ENCODE measurements at places on chromosomes 4 and X. TPM values are rescaled to one million over a fixed set of nuclear protein-coding genes. Genes with fewer than 3 reads are reported as not detected.

GRCh38 chr4:79338148-79338547 lies 12.3 kb upstream of the NAA11 start:
- no peaks in the 10 kb centered on the region for H3K36me3 ChIP-seq
- H3K4me1 ChIP-seq: no peaks in the 10 kb centered on the region
- DNase-seq: no peak
- no peaks in the 10 kb centered on the region for H3K27me3 ChIP-seq

- no peaks in the 10 kb centered on the region for H3K27me3 ChIP-seq
- H3K36me3 ChIP-seq: no peaks in the 10 kb centered on the region
- DNase-seq: no peak
- H3K4me1 ChIP-seq: 0 out of 2 replicates have a peak, but pooled peaks cover 3% of the 10 kb centered on the region
- H3K27ac ChIP-seq: no peak overlapping the region
Observed at GRCh38 chrX:153488231-153488914, 6.4 kb upstream of the BGN start.

DNA sequence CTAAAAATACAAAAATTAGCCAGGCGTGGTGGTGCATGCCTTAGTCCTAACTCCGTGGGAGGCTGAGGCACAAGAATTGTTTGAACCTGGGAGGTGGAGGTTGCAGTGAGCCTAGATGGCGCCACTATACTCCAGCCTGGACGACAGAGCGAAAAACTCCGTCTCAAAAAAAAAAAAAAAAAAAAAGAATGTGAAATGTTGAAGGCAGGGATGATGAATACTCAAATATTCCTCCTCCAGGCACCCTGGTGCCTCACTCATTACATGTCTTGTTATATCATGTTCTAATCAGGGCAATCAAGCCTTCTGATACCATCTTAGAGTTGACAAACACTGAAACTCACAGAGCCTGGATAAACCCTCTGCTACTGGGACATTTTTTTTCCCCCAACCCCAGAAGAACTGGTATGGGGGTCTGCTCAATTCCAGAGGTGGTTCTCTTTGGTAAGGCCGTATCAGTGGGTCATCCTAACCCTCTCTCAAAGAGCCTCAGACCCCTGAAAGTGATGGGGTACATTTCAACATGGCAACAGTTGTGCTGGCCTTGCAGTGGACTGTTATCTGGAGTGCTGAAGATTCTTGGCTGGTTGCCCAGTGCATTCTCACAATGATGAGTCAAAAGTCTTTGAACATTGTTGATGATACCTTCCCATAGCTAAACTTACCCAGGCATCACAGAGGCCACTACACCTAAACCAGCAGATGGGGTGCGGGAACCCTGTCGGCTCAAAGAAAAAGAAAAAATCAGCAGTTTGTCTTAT lies 2.4 kb upstream of the SH3KBP1 start:
- no peak overlapping the region for H3K4me3 ChIP-seq
- H3K4me1 ChIP-seq: peaks cover 17% of the 10 kb centered on the region
- H3K27me3 ChIP-seq: no peaks in the 10 kb centered on the region
- peak; percentile 52 for DNase-seq
- H3K36me3 ChIP-seq: peaks cover 3% of the 10 kb centered on the region
- H3K27ac ChIP-seq: no peak overlapping the region

- DNase-seq: no peak
- no peaks in the 10 kb centered on the region for H3K36me3 ChIP-seq
- H3K4me3 ChIP-seq: no peak overlapping the region
- no peak overlapping the region for H3K27ac ChIP-seq
- H3K27me3 ChIP-seq: no peaks in the 10 kb centered on the region
- no peaks in the 10 kb centered on the region for H3K4me1 ChIP-seq
Observed at GRCh38 chrX:1163231-1163630, 49.2 kb downstream of the CRLF2 start.

DNA sequence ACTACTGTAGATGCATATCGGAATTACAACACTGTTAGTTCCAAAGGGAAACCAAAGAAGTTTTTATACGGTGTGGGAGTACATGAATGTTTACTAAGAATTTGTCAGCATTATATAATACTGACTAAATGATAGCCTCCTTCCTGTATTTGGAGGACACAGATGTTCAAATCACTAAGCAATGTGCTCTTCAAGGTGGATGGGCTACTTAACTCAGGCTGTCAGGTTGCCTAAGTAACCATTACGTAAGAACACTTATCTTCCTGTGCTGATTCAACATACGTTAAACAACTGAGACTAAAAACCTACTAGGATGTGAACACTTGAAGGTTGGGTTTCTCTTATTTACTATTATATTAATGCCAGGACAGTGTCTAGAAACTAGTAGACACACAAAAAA lies 81.9 kb upstream of the HPGD start:
- no peaks in the 10 kb centered on the region for H3K4me1 ChIP-seq
- H3K4me3 ChIP-seq: no peak overlapping the region
- no peak overlapping the region for H3K27ac ChIP-seq
- H3K27me3 ChIP-seq: no peaks in the 10 kb centered on the region

DNA sequence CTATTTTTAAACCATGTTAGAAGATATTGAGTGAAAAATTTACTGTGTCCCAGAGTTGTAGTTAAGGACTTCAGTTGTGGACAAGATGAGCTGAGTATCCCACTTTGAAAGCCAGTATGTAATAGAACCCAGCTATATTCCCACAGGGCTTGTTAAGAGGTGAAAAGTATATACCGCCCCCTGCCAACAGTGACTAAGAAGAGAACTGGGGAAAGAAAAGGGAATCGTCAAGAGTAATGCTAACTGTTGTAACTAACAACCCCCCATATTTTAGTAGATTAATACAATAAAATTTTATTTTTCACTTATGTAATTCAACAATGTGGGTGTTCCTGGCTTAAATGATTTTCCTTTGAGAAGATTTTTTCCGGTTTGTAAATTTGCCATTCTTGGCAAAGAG lies 250.4 kb upstream of the GIMD1 start:
- H3K4me3 ChIP-seq: no peak overlapping the region
- no peaks in the 10 kb centered on the region for H3K36me3 ChIP-seq
- H3K27me3 ChIP-seq: no peaks in the 10 kb centered on the region
- peaks cover 24% of the 10 kb centered on the region for H3K4me1 ChIP-seq

GRCh38 chr4:173878701-173879100 lies 348.7 kb upstream of the HAND2 start:
- no peaks in the 10 kb centered on the region for H3K36me3 ChIP-seq
- H3K4me1 ChIP-seq: no peaks in the 10 kb centered on the region
- no peak for DNase-seq
- no peak overlapping the region for H3K27ac ChIP-seq
- H3K27me3 ChIP-seq: peaks cover 8% of the 10 kb centered on the region
- no peak overlapping the region for H3K4me3 ChIP-seq

GRCh38 chr4:1538941-1539772 lies 132.9 kb upstream of the NKX1-1 start:
- no peak for DNase-seq
- peaks cover under 1% of the 10 kb centered on the region for H3K27me3 ChIP-seq
- H3K4me3 ChIP-seq: no peak overlapping the region

GRCh38 chr4:170008371-170008770 lies 17.8 kb downstream of the MFAP3L start:
- H3K36me3 ChIP-seq: no peaks in the 10 kb centered on the region
- no peak overlapping the region for H3K27ac ChIP-seq
- H3K27me3 ChIP-seq: no peaks in the 10 kb centered on the region
- H3K4me3 ChIP-seq: no peak overlapping the region

- no peaks in the 10 kb centered on the region for H3K27me3 ChIP-seq
- H3K27ac ChIP-seq: no peak overlapping the region
- no peaks in the 10 kb centered on the region for H3K4me1 ChIP-seq
- DNase-seq: no peak
- H3K36me3 ChIP-seq: no peaks in the 10 kb centered on the region
Observed at GRCh38 chr4:120557372-120557771, 365.2 kb downstream of the PRDM5 start.

- H3K27ac ChIP-seq: no peak overlapping the region
- no peaks in the 10 kb centered on the region for H3K4me1 ChIP-seq
- no peak for DNase-seq
- no peak overlapping the region for H3K4me3 ChIP-seq
Observed at GRCh38 chrX:133888984-133889383, 96.4 kb downstream of the GPC3 start.

DNA sequence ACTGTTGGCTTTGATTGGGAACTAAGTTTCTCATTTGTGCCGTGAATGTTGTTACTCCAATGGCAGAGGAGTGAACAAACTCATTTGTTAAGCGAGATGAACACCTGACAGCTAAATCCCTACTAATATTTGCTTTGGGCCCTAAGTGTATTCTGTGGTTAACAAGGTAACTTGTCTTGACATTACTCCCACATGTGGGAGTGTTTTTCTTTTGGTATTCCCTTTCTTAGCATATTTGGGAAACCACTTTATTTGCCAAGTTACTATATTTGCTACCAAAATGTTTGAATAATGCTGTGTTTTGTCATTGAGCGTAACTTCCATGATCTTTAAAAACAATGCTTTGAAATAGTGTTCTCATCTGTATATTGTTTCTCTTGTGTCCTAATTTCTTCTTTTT lies 82.5 kb downstream of the ARHGAP10 start:
- H3K27ac ChIP-seq: no peak overlapping the region
- H3K4me1 ChIP-seq: no peaks in the 10 kb centered on the region
- no peaks in the 10 kb centered on the region for H3K27me3 ChIP-seq
- DNase-seq: no peak

DNA sequence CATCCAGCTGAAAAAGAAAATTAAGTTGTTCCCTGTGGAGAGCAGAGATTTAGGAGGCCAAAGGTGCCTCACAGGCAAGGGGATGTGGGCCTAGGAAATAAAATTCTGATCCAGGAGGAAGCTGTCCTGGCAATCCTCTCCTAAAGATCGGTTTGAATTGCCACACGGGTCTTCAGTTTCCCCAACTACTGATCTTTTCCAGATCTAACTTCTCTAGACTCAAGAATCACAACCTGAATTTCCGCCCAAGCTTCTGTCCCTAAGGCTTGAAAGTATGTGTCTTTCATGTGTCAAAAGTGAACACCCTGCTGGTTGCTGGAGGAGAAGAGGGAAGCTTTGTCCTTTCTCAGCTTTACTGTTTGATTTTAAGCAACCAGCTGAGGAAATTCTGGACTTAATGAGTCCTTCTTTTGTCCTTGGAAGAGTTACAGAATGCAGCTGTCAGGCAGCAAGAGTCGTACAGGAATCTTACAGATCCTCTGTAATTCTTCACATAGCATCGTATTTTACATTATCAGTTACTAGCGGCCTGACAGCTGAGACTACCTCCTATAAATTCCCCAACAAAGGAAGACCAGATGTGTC lies 93.8 kb downstream of the INPP4B start:
- H3K4me3 ChIP-seq: no peak overlapping the region
- H3K27ac ChIP-seq: no peak overlapping the region
- no peaks in the 10 kb centered on the region for H3K4me1 ChIP-seq

GRCh38 chr4:124459196-124459940 lies 253.2 kb downstream of the ANKRD50 start:
- no peaks in the 10 kb centered on the region for H3K4me1 ChIP-seq
- H3K27ac ChIP-seq: no peak overlapping the region
- DNase-seq: no peak
- no peak overlapping the region for H3K4me3 ChIP-seq
- no peaks in the 10 kb centered on the region for H3K36me3 ChIP-seq

DNA sequence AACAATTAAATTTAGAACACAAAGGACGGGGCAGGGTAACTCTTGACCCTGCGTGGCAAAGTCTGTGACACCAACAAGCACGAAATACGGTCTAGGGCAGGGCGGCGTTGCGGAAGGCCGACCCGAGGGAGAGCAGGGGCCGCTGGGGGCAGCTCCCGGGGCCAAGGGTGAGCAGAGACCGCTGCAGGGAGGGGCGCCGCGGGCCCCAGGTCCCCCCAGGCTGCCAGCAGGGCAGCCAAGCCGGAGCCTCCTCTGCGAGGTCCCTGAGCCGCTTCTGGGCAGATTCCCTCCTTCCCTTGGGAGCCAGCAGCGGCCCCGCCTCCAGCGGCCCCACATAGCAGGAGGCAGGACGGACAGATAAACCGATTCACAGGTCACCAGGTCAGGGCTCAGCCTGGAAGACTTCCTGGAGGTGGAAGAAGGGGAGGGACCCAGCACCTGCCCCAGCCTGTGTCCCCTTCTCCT lies 90.2 kb downstream of the FAM53A start:
- H3K4me3 ChIP-seq: no peak overlapping the region
- no peaks in the 10 kb centered on the region for H3K27me3 ChIP-seq
- H3K36me3 ChIP-seq: no peaks in the 10 kb centered on the region
- no peak for DNase-seq
- H3K4me1 ChIP-seq: no peaks in the 10 kb centered on the region
- H3K27ac ChIP-seq: no peak overlapping the region

GRCh38 chr4:48862661-48863060 lies 31.8 kb downstream of the OCIAD1 start:
- H3K27me3 ChIP-seq: no peaks in the 10 kb centered on the region
- H3K4me1 ChIP-seq: no peaks in the 10 kb centered on the region
- no peak overlapping the region for H3K4me3 ChIP-seq
- no peak for DNase-seq
- H3K27ac ChIP-seq: no peak overlapping the region
- no peaks in the 10 kb centered on the region for H3K36me3 ChIP-seq

GRCh38 chr4:123236606-123237005 lies 160.0 kb upstream of the SPRY1 start:
- no peak overlapping the region for H3K27ac ChIP-seq
- peaks cover 20% of the 10 kb centered on the region for H3K4me1 ChIP-seq
- no peaks in the 10 kb centered on the region for H3K36me3 ChIP-seq
- H3K27me3 ChIP-seq: no peaks in the 10 kb centered on the region

DNA sequence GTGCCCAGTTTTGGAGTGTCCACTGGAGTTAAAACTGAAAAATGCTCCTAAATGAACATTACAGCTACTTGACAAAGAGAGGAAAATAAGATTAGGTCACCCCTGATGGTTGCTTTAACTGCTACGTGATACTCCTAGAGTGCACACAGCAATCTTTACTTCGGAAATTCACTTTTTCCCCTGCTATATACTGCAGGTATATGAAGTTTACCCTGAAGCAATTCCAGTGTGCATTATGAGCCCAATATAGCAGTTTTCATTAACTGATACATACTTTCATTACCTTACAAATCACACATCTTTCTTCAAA lies 773 bp upstream of the ZNF827 start:
- no peaks in the 10 kb centered on the region for H3K27me3 ChIP-seq
- DNase-seq: peak; percentile 46
- H3K4me1 ChIP-seq: peaks cover 42% of the 10 kb centered on the region
- H3K27ac ChIP-seq: peak overlapping the region; percentile 57
- peak overlapping the region; percentile 60 for H3K4me3 ChIP-seq
- H3K36me3 ChIP-seq: peaks cover under 1% of the 10 kb centered on the region

DNA sequence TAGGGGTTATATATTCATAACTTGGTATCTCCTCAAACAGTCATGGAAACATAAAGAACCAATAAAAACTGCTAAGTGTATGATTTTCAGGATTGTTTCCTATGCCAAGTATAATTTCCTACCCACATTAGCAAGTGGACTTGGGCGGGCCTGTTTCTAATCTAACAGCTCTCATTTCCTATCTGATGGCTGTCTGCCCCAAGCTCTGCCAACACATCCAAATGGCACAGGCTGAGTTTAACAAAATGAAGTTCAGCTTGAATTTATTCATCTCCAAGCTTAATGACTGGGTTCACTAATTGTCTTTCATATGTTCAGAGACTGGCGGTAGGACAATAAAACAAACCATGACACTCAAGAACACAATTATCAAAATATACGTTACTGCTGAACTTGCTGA lies 55.5 kb upstream of the S100G start:
- peaks cover 11% of the 10 kb centered on the region for H3K4me1 ChIP-seq
- no peak for DNase-seq
- H3K27ac ChIP-seq: no peak overlapping the region

Gene GATA1
- not detected for total RNA-seq

Gene CTBP1
- total RNA-seq: 80.9 TPM

Gene TMEM144
- total RNA-seq: 0.06 TPM

Gene PARM1
- total RNA-seq: not detected

Gene LRP2BP
- total RNA-seq: 0.29 TPM

Gene SCLT1
- total RNA-seq: 33.7 TPM

Gene FAM133A
- total RNA-seq: 0.03 TPM

Gene DDX53
- total RNA-seq: not detected
